Stimulated activated CD8-positive, alpha-beta memory T cell treated with anti-CD3 and anti-CD28 coated beads, Interleukin-4, amount 100 ng/mL, for 4 hours (primary cell): ENCODE measurements at places on chromosomes 3 and 15.

- no peak for DNase-seq
Measured at GRCh38 chr15:85878828-85879225, 84.1 kb upstream of the KLHL25 start.

DNA sequence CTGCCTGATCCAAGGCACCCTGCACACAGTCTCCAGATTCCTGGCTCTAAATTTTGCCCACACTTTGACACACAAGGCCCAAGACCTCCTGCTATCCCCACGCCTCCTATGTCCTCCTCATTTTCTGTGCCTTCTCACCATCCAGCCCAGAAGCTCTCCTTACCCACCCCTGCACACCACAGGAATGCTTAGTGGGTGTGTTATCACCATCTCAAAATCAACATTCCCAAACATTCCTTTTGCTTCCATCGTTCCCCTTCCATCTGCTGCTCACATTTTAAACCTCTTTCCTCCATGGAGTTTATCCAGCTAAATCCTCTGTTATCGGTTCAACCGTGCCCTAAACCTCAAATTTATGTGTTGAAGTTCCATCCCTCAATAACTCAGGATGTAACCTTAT lies 43.9 kb downstream of the DGKG start:
- no peak for DNase-seq

- no peak for DNase-seq
Measured at GRCh38 chr3:74921676-74922075, 307.2 kb upstream of the CNTN3 start.

DNA sequence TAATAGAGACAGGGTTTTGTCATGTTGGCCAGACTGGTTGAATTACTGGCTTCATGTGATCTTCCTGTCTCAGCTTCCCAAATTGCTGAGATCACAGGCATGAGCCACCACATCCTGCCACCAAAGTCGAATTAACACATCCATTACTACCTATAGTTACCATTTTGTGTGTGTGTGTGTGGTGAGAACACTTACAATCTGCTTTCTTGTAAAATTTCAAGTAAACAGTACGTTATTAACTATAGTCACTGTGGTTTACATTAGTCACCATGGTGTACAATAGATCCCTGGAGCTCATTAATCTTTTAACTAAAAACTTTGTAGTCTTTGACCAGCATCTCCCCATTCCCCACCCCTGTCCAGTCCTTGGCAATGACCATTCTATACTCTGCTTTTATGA lies 270.0 kb downstream of the NAALADL2 start:
- no peak for DNase-seq

DNA sequence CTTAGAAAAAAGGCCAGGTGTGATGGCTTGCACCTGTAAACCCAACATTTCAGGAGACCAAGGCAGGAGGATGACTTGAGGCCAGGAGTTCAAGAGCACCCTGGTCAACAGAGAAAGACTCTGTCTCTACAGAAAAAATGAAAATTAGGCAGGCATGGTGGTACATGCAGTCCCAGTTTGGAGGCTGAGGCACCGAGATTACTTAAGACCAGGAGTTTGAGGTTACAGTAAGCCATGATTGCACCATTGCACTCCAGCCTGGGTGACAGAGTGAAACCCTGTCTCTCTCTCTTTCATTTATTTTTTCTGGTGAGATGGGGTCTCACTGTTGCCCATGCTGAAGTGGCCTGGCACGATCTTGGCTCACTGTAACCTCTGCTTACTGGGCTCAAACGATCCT lies 24.7 kb downstream of the IP6K1 start:
- DNase-seq: no peak

GRCh38 chr15:52071570-52071969 lies 41.0 kb downstream of the BCL2L10 start:
- DNase-seq: no peak
